Thoracic aorta endothelial cell (primary cell): ENCODE measurements at places on chromosomes 5 and 9. TPM values are rescaled to one million over a fixed set of nuclear protein-coding genes. Genes with fewer than 3 reads are reported as not detected.

The CHSY3 gene
- total RNA-seq, result 2.7 and 3.3 TPM in 2 replicates

The PCDHGB7 gene
- total RNA-seq, result 9.4 and 9.8 TPM in 2 replicates

The OMD gene
- total RNA-seq, result not detected in 2 replicates

The LCN12 gene
- not detected in 2 replicates for total RNA-seq

The OR1L1 gene
- total RNA-seq, result not detected in 2 replicates

The SCGB3A2 gene
- not detected in 2 replicates for total RNA-seq

The SMIM23 gene
- total RNA-seq, result not detected in 2 replicates

The ADAMTSL1 gene
- 47.3 and 59.3 TPM in 2 replicates for total RNA-seq

The ARID3C gene
- 0.07 TPM in 1 of 2 replicates, not detected in the other for total RNA-seq

The ADCY2 gene
- total RNA-seq, result not detected in 2 replicates

The OSMR gene
- 23.7 and 59.1 TPM in 2 replicates for total RNA-seq

The PRUNE2 gene
- total RNA-seq, result 29.1 and 64.7 TPM in 2 replicates

The GIN1 gene
- total RNA-seq, result 8.4 and 9.9 TPM in 2 replicates
